ENCODE measurements at places on chromosomes 7 and 10.

DNA sequence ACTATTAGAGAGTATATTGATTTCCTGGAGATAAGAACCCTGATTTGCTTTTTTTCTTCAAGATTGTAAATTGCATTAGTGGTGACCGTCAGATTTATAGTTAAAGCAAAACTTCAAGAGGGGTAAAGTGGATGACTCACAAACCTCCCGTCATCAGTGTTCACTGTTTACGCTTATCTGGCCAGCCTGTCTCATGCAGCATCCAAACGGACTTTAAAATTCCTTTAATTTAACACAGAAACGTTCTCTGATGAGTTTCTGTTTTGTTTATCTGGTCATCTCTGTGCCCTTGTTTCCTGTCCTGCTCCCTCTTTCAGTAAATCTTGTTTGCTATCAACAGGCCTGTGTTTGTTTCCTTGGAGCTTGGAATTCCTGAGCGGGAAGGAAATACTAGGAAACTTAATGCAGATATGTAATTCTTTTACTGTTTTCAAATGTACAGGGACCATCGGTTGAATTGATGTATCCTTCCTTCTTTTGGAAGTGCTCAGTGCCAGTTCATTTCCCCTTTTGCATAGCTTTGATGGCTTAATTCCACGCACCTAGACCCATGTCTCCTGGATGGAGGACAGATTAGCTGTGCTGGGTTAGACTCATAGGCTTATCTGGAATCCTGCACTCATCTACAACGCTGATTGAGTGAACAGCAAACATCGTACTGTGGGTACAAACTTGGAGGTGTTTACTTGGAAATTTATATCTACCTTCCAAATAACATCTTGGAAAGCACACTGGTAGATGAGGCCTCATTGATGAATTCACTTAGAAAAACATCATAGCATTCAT is 21.3 kb downstream of the PTPRE start:
- DNase-seq: peak; percentile 14

GRCh38 chr7:25361863-25362262 is 133.6 kb upstream of the NPVF start:
- DNase-seq: peak; percentile 23

GRCh38 chr7:78083476-78084120 is 285.0 kb downstream of the PHTF2 start:
- peak; percentile 41 for DNase-seq

DNA sequence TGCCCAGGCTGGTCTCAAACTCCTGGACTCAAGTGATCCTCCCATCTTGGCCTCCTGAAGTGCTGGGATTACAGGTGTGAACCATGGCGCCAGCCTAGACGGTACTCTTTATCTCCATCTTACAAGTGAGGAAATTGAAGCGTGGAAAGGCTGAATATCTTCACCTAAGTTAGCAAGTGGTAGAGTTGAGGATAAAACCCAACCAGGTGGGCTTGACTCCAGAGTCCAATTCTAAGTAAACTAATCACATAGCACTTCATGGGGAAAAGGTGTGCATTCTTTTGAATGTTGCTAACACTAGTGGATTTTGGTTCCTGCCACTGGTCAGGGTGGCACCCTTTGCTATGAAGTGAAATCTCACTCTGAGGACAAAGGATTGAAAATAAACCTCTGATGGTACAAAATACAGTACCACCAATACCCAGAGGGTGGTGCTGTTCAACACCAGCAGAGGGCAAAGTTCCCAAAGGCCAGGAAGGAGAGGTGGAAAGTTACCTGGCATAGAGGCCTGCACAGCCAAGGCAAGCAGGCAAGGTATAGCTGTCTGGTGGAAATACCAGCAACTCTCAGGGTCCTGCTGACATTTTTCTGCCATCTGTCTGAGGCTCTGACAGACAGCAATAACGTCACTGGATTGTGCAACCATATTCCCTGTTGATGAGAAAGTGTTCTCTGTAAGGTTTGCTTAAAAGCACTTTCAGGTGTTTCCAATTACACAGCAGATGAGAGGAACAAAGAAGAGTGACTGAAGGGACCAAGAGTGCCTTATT is 17.6 kb downstream of the ZDHHC16 start:
- peak; percentile 76 for DNase-seq

DNA sequence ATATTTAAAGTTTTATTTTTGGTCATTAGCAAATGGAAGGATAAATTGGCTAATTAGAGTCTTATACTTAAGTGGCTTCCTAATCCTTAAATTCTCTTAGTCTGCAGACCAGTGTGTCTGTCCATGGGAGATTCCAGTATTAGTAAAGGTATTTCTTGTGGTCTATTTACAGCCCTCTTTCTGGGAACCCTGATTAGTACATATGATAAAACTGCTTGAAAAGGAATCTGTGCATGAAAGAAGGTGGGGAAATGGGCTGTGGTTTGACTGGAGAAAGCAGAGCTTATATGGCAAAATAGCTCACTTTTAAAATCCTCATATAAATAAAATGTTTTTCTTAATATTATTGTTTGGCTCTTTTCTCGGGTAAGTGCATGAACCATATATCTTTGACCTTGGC is 124.5 kb upstream of the RHOBTB1 start:
- no peak for DNase-seq

DNA sequence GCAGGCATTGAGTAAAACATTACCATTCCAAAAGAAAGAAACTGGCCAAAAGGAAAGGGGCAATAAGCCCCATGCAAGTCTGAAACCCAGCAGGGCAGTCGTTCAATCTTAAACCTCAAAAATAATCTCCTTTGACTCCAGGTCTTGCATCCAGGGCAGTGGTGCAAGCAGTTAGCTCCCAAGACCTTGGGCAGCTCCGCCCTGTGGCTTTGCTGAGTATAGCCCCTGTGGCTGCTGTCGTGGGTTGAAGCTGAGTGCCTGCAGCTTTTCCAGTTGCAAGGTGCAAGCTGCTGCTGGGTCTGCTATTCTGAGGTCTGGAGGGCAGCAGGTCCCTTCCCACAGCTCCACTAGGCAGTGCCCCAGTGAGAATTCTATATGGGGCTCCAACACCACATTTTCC is 580.1 kb upstream of the AUTS2 start:
- DNase-seq: no peak

DNA sequence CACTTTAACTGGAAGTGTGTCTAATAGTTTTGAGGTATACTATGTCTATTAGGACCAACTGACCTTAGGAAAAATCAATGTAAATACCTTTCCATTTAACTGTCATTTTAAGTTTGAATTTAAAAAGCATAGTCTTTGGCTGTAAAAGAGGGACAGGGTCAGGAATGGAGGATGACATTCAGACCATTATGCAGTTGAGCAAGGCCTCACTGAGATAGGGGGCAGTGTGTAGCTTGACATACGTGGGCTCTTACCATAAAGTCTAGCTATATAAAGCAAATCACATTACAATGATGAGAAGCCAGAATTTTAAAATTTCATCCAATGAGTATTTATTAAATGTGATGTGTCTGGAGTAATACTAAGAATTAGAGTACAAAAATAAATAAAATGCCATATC is 17.9 kb downstream of the PALS2 start:
- DNase-seq: no peak

- DNase-seq: no peak
These were observed 9.0 kb downstream of the MGAM2 start for GRCh38 chr7:142120524-142120923.

DNA sequence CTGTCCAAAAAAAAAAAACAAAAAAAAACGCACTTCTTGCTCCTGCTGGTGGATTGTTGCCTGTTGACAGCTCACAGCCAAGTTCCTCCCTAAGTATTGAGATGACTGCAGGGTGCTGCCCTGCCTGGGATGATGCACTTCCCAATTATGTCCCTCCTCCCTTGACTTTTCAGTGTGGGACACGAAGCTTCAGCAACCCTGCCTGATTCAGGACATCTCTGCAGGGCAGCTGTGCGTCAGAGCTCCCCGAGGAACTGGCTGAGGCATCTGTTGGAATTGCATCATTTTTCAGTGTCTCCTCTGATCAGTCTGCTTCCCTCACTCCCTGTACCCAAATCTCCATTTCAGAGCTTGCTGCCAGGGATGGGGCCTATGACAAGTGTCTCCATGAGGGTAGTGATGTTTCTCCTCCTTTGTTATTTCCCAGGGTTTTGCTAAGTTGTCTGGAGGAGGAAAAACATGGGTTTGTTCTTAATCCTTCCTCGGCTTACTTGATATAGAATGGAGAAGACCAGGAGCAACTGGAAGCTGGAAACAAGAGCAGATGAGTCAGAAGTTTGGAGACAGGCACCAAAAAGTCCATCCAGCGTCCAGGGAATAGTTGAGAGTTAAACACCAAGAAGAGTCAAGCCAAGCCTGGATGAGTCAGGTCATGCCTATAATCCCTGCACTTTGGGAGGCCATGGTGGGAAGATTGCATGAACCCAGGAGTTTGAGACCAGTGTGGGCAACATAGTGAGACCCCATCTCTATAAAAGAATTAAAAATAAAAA is 355.1 kb downstream of the GALNT17 start:
- peak; percentile 97 for DNase-seq

DNA sequence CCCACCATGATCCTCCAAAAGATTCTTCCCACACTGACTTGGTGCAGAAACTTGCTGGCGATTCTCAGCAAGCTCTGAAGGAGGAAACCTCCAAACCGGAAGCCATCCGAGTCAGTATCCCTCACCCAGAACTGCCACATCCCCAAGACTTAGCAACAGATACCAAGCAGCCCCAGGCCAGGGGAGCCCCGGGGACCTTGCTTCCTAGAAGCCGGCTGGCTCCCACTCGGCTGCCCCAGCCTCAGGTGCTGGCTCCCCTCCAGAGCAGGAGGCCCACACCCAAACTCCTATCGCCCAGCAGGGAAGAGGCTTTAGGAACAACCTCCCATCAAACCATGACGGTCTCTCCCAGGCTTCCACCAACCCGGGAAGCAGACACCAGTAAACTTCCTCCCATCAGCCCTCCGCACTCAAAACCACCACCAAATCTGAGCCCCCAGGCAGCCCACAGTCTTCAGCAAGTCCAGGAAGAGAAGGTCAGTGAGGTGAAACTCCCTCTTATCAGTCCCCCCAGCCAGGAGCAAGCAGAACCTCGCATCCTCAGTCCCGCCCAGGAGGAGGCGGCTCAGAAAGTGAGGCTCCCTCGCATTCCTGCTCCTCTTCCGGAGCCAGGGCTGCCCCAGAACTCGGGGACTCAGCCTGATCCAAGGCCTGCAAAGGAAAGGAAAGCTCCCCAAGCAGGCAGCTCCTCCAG is 82.3 kb downstream of the LRGUK start:
- no peak for DNase-seq

DNA sequence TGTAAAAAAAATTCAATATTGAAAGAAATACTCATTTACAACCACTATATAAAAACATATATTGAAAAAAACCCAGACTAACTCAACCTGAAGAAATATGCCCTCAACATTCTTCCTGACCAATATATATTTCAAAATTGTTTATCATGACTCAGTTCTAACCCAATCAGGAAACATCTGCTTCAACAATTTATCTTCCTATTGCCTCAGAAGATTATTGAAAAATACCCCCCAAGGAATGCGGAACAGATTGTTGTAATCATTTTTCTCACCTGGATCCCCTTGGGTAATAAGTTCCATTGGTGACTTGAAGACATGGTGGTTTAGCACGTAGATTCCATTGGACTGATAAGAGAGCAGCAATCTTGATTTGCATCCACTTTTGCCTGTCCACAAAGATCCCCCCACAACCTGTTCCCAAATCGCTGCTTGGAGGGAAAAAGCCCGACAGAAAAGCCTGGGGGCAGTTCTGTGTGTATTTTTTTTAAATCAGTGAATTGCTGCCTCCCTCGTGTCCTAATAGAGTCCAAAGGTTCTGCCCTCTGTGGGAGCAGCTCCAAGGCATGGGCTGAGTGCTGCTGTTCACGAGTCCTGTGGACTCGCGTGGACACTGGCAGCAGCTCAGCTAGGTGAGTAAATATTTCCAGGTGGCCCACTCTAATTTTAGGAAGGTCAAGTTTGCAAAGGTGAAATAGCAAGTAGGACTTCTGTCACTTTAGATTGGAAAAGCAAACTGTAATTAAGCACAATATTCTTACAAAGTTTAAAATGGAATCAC is 5.9 kb upstream of the INHBA start:
- no peak for DNase-seq

- no peak for DNase-seq
These were observed 33.6 kb downstream of the MBL2 start for GRCh38 chr10:52738951-52739350.

- no peak for DNase-seq
These were observed 235.0 kb downstream of the CCSER2 start for GRCh38 chr10:84563355-84563754.

- DNase-seq: peak; percentile 10
These were observed 165.0 kb downstream of the SLIT1 start for GRCh38 chr10:97020452-97021400.

GRCh38 chr7:4227105-4228010 is 454.7 kb upstream of the FOXK1 start:
- no peak for DNase-seq

DNA sequence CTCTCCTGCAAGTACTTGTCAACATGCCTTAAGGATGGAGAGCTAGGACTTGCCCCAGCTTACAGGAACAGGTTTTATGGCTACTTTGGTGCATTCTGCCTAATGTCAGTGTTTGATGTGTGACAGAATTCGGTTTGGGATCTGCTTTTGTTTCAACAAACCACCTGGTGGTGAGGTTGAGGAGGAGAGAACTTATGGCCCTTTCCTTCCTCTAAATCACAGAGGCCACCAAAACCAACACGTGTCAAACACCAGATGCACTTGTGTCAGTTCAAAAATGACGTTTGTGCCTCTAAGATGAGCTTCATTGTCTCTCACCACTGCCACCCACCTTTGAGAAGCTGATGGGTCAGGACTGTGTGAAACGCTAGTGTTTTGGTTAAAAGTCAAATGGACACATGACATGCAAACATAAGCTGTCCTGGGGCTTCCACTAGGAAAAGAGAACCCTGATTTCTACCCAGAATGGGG is 83.9 kb downstream of the OSBPL3 start:
- DNase-seq: no peak

- DNase-seq: peak; percentile 38
These were observed 175.0 kb downstream of the RNLS start for GRCh38 chr10:88408096-88408495.

DNA sequence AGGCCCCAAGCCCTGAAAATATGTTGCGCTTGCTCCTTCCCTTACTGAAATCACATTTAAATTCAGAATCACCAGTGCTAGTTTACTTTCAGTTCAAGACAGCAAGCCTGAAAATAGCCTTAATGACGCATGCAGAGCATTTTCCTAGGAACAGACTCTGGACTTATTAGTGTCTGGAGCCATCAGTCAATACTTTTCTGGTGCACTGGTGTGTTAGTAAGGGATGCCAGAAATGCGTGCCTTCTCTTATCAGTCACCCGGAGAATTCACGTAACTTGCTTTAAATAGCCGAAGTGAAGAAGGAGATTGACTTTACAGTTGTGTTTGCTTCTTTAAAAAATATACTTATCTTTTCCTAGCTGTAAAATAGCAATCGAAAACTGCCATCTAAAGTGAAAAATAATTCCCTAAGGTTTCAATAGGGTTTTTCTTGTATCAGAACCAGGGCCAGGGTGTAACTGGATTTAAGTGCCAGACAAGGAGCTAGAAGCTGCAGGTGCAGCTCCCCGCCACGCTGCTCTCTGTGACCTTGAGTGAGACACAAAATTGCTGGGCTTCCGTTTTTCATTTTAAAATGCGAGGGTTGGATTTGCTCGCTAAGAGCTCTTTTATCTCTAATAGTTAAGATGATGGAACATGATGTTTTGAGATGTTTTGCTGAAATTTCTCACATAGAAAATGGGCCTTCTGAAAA is 177.8 kb downstream of the NSUN6 start:
- DNase-seq: no peak

- DNase-seq: no peak
These were observed 343.7 kb upstream of the AOAH start for GRCh38 chr7:37068038-37068437.

Measured in fibroblast of skin of right quadriceps (primary cell).